Activated CD8-positive, alpha-beta memory T cell treated with anti-CD3 and anti-CD28 coated beads for 1 hour (primary cell): ENCODE measurements at places on chromosomes 7 and 10.

GRCh38 chr10:15719049-15719898 is 448 bp downstream of the ITGA8 start:
- no peak for DNase-seq

- DNase-seq = no peak
Measured at GRCh38 chr10:93873420-93874115, 20.2 kb upstream of the SLC35G1 start.

DNA sequence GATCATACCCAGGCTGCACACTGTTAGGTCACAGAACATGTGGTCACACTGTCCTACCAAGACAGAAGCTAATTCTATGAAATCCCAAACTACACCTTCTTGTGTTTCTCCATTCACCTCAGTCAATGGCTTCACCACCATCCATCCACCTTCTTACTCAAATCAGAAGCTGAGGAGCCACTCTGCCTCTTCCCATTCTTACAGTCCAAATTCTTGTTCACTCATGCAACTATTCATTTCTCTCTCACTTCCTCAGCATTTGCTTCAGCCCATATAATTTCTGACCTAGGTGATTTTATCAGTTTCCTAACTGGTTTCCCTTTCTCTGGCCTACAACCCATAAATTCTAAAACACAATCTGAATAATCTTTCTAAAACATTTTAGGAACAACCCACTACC is 229.2 kb downstream of the LRRN3 start:
- no peak for DNase-seq

GRCh38 chr10:86203162-86203905 is 163.3 kb downstream of the GRID1 start:
- no peak for DNase-seq

DNA sequence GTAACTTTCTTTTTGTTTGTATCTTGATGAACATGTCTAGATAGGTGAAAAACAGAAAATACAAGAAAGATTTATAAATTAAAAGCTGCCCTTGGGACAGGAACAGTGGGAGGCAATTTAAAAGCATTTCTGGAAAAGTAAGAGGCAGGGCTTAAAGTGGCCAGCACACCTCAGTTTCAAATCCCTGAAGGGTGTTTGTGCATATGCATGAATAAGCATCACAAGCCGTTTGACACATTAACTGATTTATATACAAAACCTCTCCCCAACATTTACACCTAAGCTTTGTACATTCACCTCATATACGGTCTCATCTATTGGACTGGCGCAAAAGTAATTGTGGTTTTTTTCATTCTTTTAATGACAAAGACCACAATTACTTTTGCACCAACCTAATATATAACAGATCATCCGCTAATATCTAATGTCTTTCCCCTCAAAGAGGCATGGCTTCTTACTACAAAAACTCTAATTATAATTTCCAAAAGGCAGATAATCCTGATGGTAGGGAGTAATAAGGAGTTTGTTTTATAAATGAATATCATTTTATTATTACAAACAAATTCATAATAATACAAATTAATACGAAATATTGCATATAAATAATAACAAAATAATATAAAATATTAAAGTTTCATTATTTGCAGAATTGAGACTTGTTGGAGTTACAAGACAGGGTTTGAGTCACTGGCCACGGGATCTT is 48.3 kb downstream of the LRGUK start:
- DNase-seq = no peak

DNA sequence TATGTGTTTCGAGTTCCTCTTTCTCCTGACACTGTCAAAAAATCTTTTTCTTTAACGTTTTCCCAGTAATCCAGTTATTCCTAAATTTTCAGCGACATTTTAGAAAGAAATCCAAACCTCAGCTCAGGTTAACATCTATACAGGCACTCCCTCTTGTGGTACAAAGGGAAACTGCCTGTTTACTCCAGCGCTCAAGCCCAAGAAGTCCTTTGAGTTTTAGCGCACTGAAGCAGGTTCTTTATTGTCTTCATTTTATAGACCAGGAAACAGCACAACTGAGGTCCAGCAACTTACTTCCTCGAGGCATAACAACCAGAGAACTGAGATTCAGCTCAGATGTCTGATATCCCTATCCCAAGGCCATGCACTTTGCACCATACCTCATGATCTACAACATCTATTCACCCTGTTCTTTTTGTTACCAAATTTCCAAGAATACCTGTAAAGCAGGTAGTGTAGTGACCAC is 287.2 kb upstream of the MKLN1 start:
- DNase-seq = no peak

DNA sequence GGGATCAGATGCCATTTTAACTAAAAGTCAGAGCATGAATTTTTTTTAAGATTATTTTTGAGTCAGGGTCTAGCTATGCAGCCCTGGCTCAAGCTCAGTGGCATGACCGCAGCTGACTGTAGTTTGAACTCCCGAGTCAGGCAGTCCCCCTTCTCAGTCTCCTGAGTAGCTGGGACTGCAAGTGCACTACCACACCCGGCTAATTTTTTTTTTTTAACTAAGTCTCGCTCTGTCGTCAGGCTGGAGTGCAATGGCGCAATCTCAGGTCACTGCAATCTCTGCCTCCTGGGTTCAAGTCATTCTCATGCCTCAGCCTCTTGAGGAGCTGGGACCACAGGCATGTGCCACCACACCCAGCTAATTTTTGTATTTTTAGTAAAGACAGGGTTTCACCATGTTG is 7.8 kb downstream of the TAS2R41 start:
- no peak for DNase-seq
